Myocyte (in vitro differentiated cells): ENCODE measurements at places on chromosomes 2 and 18. TPM values are rescaled to one million over a fixed set of nuclear protein-coding genes. Genes with fewer than 3 reads are reported as not detected.
A peak's percentile ranks its signal among the peaks of the same experiment; 100 is the strongest.

Gene MROH2A
- total RNA-seq: not detected in 2 replicates

DNA sequence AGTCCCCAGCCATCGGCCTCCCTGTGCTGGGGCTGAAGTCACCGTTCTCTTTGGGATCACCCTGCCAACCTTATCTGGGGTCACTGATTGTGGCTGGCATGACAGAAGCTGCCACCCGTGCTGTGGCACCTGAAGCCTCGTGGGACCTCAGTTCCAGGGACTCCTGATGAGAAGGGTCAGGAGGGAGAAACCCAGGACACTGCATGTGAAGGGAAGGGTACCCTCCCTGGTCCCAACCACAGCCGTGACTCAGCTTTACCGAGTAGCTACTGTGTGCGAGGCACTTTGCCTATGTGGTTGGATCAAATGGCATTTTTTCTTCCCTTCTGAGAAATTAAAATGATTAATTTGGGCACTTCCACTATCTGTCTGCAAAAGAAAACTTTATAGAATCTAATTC, 64.4 kb downstream of the SP110 start:
- no peak for DNase-seq

GRCh38 chr2:59997371-59997770, 556.1 kb downstream of the BCL11A start:
- no peak for DNase-seq

DNA sequence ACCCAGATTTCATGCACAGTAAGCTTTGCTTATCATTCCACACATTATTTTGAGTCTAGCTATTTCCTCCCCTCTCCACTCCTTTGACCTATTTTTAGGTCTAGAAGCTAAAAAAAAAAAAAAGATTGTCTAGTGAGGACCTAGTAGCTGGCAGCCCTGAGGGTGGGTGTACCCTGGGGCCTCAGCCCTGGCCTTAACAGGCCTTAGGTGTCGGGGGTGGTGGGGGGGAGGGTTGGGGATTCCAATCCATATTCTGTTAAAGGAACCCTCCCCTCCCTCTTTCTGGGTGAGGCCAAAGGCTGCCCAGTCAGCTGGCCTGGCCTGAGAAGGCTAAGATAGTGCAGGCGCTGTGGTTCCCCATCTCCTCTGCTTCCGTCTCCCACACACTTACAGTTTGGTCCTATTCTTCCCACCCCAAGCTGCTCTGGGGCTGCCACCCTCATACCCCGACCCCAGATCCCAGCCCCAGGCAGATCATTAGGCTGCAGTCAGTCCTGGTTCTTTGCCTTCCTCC, 65.5 kb upstream of the HK2 start:
- DNase-seq: peak; percentile 42
